ENCODE measurements at places on chromosomes 12 and 14. TPM values are rescaled to one million over a fixed set of nuclear protein-coding genes. Genes with fewer than 3 reads are reported as not detected.

DNA sequence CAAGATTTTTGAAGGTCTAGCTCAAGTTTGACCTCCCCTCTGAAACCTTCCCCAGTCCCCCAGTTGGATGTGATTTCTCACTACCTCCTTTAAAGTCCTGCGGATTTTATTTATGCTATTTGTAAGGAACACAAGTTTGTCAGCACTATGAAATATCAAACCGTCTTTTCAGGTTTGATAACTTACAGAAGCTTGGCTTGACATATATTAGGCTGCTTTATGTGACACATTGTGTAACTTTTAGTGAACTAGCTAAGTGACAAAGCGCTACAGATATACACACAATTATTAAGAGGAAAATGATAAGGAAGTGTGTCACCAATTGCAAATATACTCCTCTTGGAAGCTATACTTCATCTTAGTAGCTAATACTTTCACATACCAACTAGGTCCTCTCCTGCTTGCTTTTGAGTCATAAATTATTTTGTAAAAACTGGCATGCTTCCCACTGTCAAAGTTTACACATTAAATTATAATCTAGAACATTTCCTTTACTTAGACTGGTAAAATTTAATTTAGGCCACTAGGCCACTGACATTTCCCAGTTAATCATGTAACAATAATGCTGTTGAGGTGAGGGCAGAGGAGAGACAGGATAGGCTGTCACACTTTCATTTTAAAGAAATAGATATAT is 149.5 kb downstream of the TMTC3 start:
- H3K27me3 ChIP-seq: no peaks in the 10 kb centered on the region
- DNase-seq: no peak
- H3K4me1 ChIP-seq: no peaks in the 10 kb centered on the region
- H3K27ac ChIP-seq: no peak overlapping the region
- no peak overlapping the region for H3K4me3 ChIP-seq
- H3K36me3 ChIP-seq: no peaks in the 10 kb centered on the region

GRCh38 chr14:66802962-66803361 is 295.0 kb downstream of the GPHN start:
- H3K27me3 ChIP-seq: no peaks in the 10 kb centered on the region
- no peaks in the 10 kb centered on the region for H3K36me3 ChIP-seq
- H3K27ac ChIP-seq: no peak overlapping the region
- H3K4me3 ChIP-seq: no peak overlapping the region
- DNase-seq: no peak
- no peaks in the 10 kb centered on the region for H3K4me1 ChIP-seq

JPH4 gene
- total RNA-seq: not detected

DDN gene
- not detected for total RNA-seq

GRCh38 chr12:25186038-25186787 is 8.7 kb downstream of the DNAI7 start:
- no peak for DNase-seq
- H3K27ac ChIP-seq: no peak overlapping the region
- H3K36me3 ChIP-seq: no peaks in the 10 kb centered on the region
- no peak overlapping the region for H3K4me3 ChIP-seq
- H3K4me1 ChIP-seq: peaks cover 31% of the 10 kb centered on the region
- no peaks in the 10 kb centered on the region for H3K27me3 ChIP-seq

IL31 gene
- total RNA-seq: not detected

ZNF891 gene
- 0.11 TPM for total RNA-seq

CINP gene
- total RNA-seq: 50.8 TPM

GALNT8 gene
- total RNA-seq: not detected

CALM1 gene
- 466 TPM for total RNA-seq

DNA sequence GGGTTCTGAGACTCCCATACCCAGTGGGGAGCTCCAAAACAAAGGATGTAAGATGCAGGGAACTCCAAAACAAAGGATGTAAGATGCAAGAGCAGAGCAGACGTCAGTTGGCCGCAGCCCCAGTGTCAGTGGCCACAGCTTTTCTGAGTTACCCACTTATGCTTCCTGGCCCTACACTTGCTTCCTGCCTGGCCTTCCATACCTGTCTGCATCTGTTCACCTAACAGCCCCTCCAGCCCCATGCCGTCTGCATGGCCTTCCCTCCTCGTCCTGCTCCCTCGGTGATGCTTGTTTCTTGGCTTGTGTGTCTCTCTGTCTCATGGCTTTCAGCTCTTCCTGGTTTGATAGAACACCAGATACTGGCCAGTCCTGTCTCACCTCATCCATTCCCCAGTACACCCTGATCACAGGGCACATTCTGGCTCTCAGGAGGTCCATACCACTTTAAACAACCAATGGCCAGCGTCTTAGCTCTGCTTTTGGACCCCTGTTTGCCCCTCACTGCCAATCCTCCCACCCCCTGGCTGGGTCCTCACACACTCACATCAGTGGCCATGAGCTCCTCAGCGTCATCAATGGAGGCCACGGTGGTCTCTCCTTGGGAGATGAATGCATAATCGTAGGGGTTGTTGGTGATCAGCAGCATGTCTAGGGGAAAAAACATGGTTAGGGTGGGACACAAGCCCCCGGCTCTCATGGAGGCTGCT is 5.3 kb downstream of the MYH7 start:
- no peak overlapping the region for H3K27ac ChIP-seq
- no peak for DNase-seq
- H3K4me3 ChIP-seq: no peak overlapping the region
